ENCODE measurements at places on chromosomes 12 and 14. TPM values are rescaled to one million over a fixed set of nuclear protein-coding genes. Genes with fewer than 3 reads are reported as not detected.
A peak's percentile ranks its signal among the peaks of the same experiment; 100 is the strongest.

GRCh38 chr14:55052269-55052930, 953 bp downstream of the MAPK1IP1L start:
- H3K4me1 ChIP-seq, result peaks cover 29% of the 10 kb centered on the region
- peaks cover 15% of the 10 kb centered on the region for H3K36me3 ChIP-seq
- no peaks in the 10 kb centered on the region for H3K27me3 ChIP-seq
- no peak for DNase-seq

DNA sequence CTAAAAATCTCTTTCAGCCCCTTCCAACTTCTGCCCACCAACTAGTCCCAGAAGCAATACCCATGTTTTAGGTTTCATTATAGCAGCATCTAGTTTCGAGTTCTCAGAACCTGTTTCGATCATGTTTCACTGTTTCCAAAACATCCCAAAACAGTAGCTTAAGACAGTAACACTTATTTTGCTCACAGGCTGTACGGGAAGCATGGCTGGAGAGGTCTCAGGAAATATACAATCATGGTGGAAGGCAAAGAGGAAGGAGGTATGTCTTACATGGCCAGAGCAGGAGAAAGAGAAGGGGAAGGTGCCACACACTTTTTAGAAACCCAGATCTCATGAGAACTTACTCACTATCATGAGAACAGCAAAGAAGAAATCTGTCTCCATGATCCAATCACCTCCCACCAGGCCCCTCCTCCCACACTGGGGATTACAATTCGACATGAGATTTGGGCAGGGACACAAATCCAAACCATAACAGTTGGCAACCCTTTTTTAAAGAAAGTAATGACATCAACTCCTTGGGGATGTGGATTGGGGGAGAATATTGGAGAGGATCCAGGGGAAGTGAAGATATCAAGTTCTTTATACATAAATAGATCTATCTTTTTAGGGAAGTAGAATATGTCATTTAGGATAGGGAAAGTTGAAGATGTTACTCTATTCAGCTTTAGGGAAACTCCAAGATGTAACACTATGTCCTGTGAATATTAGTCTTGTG, 269.9 kb upstream of the PLEKHG7 start:
- no peak overlapping the region for H3K4me3 ChIP-seq
- no peak overlapping the region for H3K27ac ChIP-seq
- no peak for DNase-seq
- H3K4me1 ChIP-seq, result no peaks in the 10 kb centered on the region

DNA sequence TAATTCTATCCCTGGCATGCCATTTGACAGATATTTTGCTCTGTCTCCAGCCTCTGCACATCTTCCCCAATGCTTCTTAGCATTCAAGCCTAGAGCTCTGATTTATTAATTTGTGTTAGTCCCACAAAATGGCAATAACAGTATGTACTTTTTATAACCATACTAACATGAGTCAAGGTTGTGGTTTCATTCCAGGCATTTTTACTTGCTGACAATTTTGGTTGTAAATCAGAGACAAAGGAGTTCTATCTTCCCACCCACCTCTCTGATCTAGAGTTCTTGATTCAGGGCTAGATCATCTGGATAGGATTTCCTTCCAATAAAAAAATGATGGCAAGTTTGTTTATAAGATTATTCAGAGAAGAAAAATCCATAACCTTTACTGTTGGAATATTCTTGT, 18.5 kb upstream of the CISTR start:
- peaks cover 10% of the 10 kb centered on the region for H3K4me1 ChIP-seq
- no peaks in the 10 kb centered on the region for H3K36me3 ChIP-seq
- DNase-seq, result no peak
- H3K4me3 ChIP-seq, result no peak overlapping the region
- H3K27ac ChIP-seq, result no peak overlapping the region

GRCh38 chr12:16552301-16552700, 53.7 kb downstream of the LMO3 start:
- no peak overlapping the region for H3K4me3 ChIP-seq
- no peak overlapping the region for H3K27ac ChIP-seq
- no peak for DNase-seq
- H3K27me3 ChIP-seq, result peaks cover 3% of the 10 kb centered on the region
- no peaks in the 10 kb centered on the region for H3K36me3 ChIP-seq

GRCh38 chr14:73208390-73208789, 28.9 kb upstream of the PAPLN start:
- H3K4me3 ChIP-seq, result no peak overlapping the region
- peaks cover 23% of the 10 kb centered on the region for H3K4me1 ChIP-seq

DNA sequence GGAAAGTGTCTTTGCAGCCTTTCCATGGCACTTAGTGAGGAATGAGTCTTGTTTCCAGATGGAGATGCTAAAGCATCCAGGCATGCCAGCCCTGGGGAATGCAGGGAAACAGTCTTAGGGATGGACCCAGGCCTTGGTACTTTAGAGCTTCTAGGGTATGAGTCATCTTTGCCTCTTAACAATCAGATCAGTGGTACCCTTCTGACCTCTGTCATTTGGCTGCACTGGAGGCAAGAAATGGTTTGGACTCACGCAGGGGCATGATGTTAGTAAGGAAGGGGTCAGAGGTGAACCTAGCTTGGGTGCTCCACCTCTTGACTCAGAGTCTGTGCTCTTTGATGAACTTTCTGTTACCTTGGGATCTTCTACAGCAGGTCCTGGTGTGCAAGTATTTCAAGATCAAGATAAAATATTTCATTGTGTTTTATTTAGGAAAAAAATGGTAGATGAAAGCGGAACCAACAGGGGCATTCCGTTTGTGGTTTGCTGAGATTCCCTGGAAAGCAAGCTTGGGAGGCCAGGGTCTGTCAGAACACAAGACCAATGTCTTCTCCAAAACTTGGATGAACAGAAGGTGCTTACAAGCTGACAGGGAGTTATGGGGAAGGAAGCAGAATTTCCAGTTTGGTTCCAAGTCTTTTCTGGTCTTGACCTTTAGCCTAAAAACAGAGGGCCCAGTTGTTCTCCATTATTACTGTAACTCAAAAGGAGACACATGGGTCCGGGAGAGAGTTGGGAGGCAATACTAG, 216.2 kb downstream of the ZFP36L1 start:
- peaks cover 46% of the 10 kb centered on the region for H3K4me1 ChIP-seq
- peak overlapping the region; percentile 87 for H3K27ac ChIP-seq
- no peaks in the 10 kb centered on the region for H3K27me3 ChIP-seq
- DNase-seq, result no peak
- no peak overlapping the region for H3K4me3 ChIP-seq
- no peaks in the 10 kb centered on the region for H3K36me3 ChIP-seq

Gene CDKL1
- 9.0 TPM for total RNA-seq

DNA sequence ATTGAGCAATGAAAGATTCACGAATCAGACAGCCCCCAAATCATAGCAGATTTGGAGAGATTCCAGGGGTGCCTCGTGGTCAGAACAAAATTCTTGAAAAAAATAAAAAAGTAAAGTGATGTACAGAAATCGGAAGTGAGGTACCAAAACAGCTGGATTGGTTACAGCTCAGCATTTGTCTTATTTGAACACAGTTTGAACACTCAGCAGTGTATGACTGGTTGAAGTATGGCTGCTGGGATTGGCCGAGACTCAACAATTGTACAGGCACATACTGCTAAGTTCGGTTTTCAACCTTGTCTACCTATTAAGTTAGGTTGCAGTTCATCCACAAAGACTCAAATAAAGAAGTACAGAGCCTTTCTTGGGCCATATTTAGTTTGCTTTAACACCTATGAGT, 865.4 kb upstream of the TMEM132C start:
- no peaks in the 10 kb centered on the region for H3K36me3 ChIP-seq
- no peak for DNase-seq
- peak overlapping the region; percentile 16 for H3K27ac ChIP-seq
- H3K27me3 ChIP-seq, result no peaks in the 10 kb centered on the region
- H3K4me3 ChIP-seq, result no peak overlapping the region

Gene RND1
- total RNA-seq, result 0.89 TPM

Gene PSME1
- total RNA-seq, result 156 TPM

DNA sequence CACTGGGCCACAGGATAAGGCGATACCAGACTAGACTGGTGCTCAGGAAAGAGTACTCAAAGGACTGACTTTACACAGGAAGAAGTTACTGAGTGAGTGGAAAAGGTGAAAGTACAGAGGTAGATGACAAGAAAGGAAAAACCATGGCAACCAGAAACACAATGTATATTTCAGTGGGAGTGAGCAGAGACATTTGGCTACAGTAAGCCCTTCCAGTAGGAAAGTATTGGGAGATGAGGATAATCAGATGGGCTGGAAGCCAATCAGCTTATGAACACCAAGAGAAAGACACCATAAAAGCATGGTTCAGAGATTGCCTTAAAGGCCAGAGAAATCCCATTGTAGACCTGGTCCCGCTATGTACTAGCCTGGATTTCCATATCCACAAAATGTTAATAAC, 51.6 kb downstream of the TMTC1 start:
- peaks cover 39% of the 10 kb centered on the region for H3K4me1 ChIP-seq
- no peaks in the 10 kb centered on the region for H3K27me3 ChIP-seq
- no peak overlapping the region for H3K27ac ChIP-seq
- no peak for DNase-seq
- H3K36me3 ChIP-seq, result peaks cover 14% of the 10 kb centered on the region
- H3K4me3 ChIP-seq, result no peak overlapping the region

DNA sequence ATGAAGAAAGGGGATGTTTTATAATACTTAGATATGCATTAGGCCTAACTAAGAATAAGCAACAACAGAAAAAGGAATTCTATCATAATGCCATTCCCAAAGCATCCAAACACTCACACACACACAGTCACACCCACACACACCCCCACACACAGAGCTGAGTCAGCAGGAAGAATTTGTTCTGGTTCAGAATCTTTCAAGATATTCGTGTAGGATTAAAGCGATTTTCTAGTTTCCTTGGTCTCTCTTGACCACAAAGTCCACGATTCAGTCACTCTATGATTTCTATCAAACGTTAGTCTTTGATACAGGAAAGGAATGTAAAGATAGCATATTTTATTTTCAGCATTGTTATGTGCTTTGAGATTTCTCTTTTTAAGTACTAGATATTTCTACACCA, 382.6 kb upstream of the DCN start:
- peaks cover under 1% of the 10 kb centered on the region for H3K36me3 ChIP-seq
- no peak overlapping the region for H3K4me3 ChIP-seq
- H3K27me3 ChIP-seq, result peaks cover 3% of the 10 kb centered on the region
- no peak overlapping the region for H3K27ac ChIP-seq
- peaks cover 13% of the 10 kb centered on the region for H3K4me1 ChIP-seq

GRCh38 chr14:46581036-46581671, 70.4 kb downstream of the RPL10L start:
- H3K4me1 ChIP-seq, result peaks cover 5% of the 10 kb centered on the region
- no peaks in the 10 kb centered on the region for H3K36me3 ChIP-seq
- H3K4me3 ChIP-seq, result no peak overlapping the region
- H3K27me3 ChIP-seq, result peaks cover 13% of the 10 kb centered on the region

GRCh38 chr12:2562400-2562799, 232.4 kb upstream of the FKBP4 start:
- no peak overlapping the region for H3K4me3 ChIP-seq
- no peak for DNase-seq
- H3K4me1 ChIP-seq, result peaks cover 6% of the 10 kb centered on the region
- peaks cover 29% of the 10 kb centered on the region for H3K36me3 ChIP-seq

GRCh38 chr12:112165624-112166023, 40.3 kb downstream of the TRAFD1 start:
- H3K27ac ChIP-seq, result no peak overlapping the region
- no peak overlapping the region for H3K4me3 ChIP-seq
- H3K36me3 ChIP-seq, result peaks cover 25% of the 10 kb centered on the region
- DNase-seq, result no peak

DNA sequence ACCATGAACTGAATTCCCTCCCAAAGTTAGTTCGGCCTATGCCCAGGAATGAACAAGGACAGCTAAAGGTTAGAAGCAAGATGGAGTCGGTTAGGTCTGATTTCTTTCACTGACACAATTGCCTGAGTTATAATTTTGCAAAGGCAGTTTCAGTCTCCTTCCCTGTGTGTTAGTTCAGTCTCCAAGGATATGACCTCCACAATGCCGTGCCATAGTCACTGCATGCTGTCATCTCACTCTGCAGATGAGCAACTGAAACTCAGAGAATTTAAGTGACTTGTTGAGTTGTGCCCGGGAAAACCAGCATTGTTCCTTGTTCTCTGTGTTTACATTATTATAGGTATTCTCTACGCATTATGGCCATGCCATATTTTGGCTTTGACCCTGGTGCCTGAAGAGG, 10.1 kb upstream of the SERPINA1 start:
- no peak for DNase-seq
- no peak overlapping the region for H3K27ac ChIP-seq
- H3K27me3 ChIP-seq, result peaks cover 22% of the 10 kb centered on the region
- H3K36me3 ChIP-seq, result no peaks in the 10 kb centered on the region
- H3K4me3 ChIP-seq, result no peak overlapping the region

- peak overlapping the region; percentile 14 for H3K4me3 ChIP-seq
- H3K36me3 ChIP-seq, result no peaks in the 10 kb centered on the region
- H3K27ac ChIP-seq, result peak overlapping the region; percentile 98
- no peaks in the 10 kb centered on the region for H3K27me3 ChIP-seq
Measured at GRCh38 chr14:103627073-103628025, 1.7 kb upstream of the KLC1 start.

Gene C12orf56
- 0.78 TPM for total RNA-seq

GRCh38 chr12:98126637-98127335, 388.6 kb upstream of the TMPO start:
- H3K36me3 ChIP-seq, result no peaks in the 10 kb centered on the region
- no peak overlapping the region for H3K4me3 ChIP-seq
- H3K4me1 ChIP-seq, result no peaks in the 10 kb centered on the region
- no peak overlapping the region for H3K27ac ChIP-seq

GRCh38 chr14:49770212-49770817, 2.4 kb downstream of the KLHDC2 start:
- peak overlapping the region; percentile 99 for H3K27ac ChIP-seq
- no peak for DNase-seq
- no peaks in the 10 kb centered on the region for H3K27me3 ChIP-seq
- peak overlapping the region; percentile 92 for H3K4me3 ChIP-seq
- H3K4me1 ChIP-seq, result peaks cover 37% of the 10 kb centered on the region
